Upper lobe of right lung (tissue), 1 donor: ENCODE measurements at places on chromosomes 6 and 20. TPM values are rescaled to one million over a fixed set of nuclear protein-coding genes. Genes with fewer than 3 reads are reported as not detected.

- H3K27ac ChIP-seq = no peak overlapping the region
- no peak for DNase-seq
- no peaks in the 10 kb centered on the region for H3K27me3 ChIP-seq
- H3K36me3 ChIP-seq = no peaks in the 10 kb centered on the region
These were observed 18.3 kb upstream of the ASF1A start for GRCh38 chr6:118875672-118876071.

TPX2 gene
- 1.6 TPM for total RNA-seq

- H3K4me1 ChIP-seq = no peaks in the 10 kb centered on the region
- no peaks in the 10 kb centered on the region for H3K36me3 ChIP-seq
- no peak overlapping the region for H3K4me3 ChIP-seq
- no peak overlapping the region for H3K27ac ChIP-seq
These were observed 33.0 kb downstream of the PIGU start for GRCh38 chr20:34643928-34644327.

LYRM4 gene
- 20.4 TPM for total RNA-seq

HLA-DPA1 gene
- total RNA-seq = 491 TPM

ISM1 gene
- 4.1 TPM for total RNA-seq

DNA sequence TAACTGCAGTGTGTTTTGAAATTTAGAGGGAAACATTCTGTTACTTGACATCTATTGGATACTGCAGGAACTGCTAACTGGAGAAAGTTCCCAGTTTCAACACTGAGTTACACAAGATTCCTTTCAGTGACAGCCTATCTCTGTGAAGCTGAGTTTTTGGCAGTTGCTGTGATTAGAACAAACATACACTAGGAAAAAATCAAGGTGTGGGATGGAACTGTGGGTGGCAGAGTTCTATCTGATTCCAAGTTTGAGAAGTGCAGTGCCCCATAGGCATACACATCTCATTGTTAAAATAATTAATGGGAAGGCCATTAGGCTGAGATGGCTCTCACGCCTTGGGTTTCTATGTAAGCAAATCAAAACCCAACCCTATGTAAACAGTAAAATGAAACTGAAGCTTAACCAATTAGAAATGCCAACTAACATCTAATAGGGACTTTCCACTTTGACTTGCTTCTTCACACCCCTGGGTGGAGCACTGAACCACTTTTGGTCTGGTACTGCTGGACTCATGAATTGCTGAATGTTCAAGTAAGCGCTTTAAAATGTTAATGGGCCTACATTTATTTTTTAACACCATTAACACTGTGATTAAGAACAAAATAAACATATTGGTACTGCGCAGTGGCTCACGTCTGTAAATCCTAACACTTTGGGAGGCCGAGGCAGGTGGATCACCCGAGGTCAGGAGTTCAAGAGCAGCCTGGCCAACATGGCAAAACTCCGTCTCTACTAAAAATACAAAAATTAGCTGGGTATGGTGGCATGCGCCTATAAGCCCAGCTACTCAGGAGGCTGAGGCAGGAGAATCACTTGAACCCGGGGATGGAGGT, 55.2 kb upstream of the TBC1D7 start:
- DNase-seq = no peak
- peaks cover 17% of the 10 kb centered on the region for H3K4me1 ChIP-seq
- H3K36me3 ChIP-seq = no peaks in the 10 kb centered on the region
- no peak overlapping the region for H3K4me3 ChIP-seq
- H3K27ac ChIP-seq = peak overlapping the region; percentile 42
- no peaks in the 10 kb centered on the region for H3K27me3 ChIP-seq

DNA sequence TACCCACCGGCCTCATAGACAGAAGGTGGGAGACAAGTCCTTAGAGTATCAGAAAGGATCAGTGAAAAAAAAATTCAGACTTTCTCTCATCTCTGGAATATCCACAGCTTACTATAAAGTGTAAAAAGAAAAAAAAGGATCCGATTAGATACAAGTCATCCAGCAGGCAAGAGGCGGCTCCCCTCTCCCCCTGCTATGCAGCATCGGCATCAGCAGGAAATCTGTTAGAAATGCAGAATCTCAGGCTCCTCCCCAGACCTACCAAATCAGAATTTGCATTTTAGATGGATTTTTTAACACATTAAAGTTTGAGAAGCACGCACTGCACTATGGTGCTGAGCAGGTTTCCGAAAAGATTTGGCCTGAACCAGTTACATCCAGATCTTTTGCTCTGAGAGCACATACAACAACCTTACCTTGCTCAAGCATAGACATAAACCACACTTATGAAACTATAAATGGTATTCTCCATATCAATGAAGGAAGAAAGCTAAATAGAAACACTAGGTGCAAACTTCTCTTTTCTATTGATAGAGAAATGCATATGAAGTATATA, 117.0 kb upstream of the POU3F2 start:
- H3K36me3 ChIP-seq = no peaks in the 10 kb centered on the region
- H3K4me3 ChIP-seq = no peak overlapping the region
- peaks cover 4% of the 10 kb centered on the region for H3K27me3 ChIP-seq
- DNase-seq = no peak
- no peak overlapping the region for H3K27ac ChIP-seq

DNA sequence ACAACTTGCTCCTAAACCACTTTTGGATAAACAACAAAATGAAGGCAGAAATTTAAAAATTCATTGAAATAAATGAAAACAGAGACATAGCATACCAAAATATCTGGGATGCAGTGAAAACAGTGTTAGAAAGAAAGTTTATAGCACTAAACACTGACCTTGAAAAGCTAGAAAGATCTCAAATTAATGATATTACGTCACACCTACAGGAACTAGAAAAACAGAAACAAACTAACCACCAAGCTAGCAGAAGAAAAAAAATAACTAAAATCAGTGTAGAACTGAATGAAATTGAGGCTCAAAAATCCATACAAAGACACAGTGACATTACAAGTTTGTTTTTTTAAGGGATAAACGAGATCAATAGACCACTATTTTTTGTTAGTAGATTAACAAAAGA, 5.2 kb downstream of the DEFB128 start:
- no peak for DNase-seq
- no peak overlapping the region for H3K4me3 ChIP-seq
- no peaks in the 10 kb centered on the region for H3K36me3 ChIP-seq
- H3K4me1 ChIP-seq = no peaks in the 10 kb centered on the region
- H3K27ac ChIP-seq = no peak overlapping the region

DNA sequence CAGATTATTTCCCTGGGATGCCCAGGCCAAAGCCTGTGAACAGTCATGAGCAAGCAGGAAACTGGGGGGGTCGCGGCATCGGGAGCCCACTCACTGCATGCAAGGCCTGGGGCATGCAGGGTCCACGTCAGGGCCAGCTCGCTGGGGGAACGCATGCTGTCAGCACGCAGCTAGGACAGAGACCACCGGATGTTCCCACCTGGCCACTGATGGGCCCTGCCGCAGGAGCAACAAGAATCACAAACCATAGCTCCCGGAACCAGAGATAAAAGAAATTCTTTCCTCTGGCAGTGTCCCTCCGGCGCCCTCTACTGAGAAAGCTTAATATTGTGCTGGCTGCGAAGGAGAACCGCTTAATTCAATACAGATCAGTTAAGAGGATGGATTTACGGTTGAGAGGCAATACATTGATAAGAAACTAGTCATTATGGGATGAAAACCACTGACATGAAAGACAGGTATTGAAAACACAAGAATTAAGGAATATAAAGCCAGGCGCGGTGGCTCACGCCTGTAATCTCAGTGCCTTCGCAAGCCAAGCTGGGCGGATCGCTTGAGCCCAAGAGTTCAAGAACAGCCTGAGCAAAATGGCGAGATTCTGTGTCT, 32.6 kb downstream of the C6orf15 start:
- H3K27ac ChIP-seq = no peak overlapping the region
- H3K4me1 ChIP-seq = peaks cover 5% of the 10 kb centered on the region
- peak; percentile 66 for DNase-seq
- no peaks in the 10 kb centered on the region for H3K36me3 ChIP-seq

ASIP gene
- total RNA-seq = not detected
